Epithelial cell of prostate (primary cell): ENCODE measurements at places on chromosomes 1 and 21.

DNA sequence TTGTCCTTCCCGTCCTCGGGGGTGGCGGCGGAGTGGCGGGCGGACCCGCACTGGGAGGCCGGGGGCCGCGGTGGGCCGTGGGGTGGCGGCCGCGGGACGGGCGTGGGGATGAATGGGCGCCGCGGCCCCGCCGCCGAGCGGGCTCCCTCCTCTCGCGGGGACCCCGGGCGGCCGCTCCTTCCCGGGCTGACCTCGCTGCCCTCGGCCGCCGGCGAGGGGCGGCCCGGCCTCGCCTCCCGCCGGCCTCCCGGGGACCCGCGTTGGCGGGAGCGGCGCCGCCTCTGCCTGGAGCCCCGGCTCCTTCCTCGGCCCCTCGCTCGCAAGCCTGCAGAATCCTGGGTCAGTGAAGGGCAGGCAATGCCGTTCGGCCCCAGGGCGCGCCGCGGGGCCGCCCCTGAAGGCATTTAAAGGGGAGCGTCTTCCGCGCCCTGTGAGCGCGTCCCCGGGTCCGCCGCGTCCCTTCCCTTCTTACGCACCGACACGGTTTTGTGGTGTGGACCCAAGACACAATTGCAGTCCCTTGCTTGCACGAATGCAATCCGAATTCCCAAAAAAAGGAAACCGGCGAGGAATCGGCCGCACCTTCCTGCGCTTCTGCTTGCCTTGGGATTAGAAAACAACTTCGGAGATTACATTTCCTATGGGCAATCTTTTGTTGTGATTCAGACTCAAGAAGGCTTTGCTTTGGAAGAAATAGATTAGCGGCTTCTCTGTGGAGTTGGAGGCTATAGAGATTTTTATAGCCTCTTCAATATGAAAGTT is 776 bp downstream of the ITSN1 start:
- DNase-seq: no peak

DNA sequence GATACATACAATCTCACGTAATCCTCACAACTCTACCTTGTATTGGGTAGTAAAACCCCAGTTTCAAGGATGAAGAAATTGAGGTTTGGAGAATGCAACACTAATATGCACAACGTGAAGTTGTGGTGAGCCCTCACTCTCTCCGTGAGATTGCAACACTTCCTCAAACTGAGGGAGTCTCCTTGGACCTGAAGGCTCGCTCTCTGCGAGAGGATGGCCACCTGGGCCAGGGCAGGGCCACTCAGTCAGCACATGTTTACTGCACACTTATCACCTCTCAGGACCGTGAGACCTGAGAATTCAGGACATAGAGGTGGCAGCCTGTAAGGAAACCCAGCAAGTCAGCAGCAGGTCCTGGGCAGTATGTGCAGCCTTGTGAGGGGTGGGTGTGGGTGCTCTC is 8.7 kb downstream of the SH3BP5L start:
- DNase-seq: no peak

DNA sequence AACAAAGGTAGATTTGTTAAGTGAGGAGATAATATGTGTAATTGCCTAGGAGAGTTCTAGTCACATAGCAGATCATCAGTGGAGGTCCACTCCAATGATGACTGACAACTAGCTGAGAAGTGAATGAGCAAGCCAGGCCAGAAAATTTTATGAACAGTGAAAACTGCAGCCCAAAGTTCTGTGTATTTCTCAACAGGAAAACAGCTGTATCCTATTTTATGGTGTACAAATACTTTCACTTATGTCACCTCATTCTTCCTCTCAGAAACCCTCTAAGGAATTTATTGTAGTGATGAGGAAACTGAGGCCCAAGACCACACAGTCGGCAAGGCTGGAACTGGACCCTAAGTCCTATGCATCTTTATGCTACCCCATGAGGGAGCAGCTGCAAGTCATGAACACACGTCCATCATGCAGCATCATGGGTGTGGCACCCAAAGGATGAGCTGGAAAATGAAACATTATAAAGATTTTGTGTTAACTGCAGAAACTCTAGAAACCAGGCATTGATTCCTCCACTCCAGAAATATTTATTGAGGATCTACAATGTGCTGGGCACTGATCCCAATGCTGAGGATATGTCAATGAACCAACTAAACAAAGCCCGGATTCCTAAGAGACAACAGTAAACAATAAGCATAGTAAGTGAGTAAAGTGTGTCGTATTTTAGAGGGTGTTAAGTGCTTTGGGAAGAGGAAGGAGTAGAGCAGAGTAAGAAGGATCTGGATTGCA is 99.5 kb upstream of the DUSP10 start:
- DNase-seq: no peak

DNA sequence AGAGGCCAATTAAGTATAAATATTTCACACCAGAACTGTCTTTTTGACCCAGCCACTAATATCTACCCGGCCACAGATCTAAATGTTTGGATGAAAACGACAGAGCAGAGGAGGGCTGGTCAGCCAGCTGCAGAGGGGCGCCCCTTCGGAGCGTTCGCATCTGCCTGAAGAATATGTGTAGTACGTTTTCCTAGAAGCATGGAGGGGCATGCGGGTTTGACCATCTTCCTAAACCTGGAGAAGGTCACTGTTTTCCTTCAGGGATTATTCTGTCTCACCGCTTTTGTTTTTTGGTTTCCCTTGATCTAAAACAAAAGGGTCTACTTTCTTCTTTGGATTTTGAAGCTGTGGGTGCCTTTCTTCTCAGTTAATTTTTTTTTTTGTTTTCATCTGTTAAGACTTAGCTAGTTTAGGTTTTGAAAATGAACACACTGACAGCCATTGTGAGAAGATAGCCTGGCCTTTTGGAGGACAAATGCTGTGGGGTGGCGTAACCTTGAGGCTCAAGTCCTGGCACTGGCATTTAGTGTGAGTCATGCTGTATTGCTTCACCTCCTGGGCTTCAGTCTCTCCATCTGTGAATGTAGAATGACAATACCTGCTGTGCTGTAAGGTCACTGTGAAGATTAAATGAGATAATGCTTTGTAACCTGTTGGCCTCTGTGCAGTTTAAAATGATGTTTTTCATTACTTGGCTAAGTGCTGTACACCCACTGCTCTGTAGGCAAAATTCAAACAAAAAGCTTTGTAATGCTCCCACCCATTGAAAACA is 74.1 kb upstream of the IRF2BP2 start:
- DNase-seq: no peak

DNA sequence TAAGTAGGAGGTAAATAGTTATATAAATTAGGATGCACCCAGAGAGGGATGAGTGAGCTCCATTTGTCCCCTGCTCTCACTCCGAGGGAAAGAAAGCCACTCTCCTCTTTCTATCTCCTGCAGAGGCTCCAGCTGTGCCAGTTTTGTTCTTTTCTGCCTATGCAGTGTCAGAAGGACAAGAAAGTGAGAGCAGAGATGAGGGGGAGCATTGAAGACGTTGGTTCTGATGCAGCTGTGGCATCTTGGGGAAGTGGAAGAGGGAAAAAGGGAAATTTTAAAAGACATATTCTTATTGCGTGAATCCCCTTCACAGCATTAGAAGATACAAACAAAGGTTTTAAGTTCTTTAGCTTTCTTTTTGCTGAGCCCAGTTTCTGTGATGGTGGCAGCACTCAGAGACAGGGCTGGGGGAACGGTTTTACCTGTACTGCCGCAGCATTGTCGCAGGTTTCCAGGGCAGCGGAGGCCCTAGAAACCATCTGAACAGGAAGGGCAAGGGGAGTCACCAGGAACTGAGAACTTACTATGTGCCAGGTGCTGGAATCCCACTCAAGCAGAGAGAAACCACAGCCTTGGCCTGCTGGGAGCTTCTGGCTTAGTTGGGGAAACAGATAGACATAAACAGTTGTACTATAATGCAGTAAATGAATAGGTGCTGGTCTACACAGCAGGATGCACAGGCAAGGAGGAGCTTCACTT is 44.9 kb upstream of the USP24 start:
- no peak for DNase-seq

DNA sequence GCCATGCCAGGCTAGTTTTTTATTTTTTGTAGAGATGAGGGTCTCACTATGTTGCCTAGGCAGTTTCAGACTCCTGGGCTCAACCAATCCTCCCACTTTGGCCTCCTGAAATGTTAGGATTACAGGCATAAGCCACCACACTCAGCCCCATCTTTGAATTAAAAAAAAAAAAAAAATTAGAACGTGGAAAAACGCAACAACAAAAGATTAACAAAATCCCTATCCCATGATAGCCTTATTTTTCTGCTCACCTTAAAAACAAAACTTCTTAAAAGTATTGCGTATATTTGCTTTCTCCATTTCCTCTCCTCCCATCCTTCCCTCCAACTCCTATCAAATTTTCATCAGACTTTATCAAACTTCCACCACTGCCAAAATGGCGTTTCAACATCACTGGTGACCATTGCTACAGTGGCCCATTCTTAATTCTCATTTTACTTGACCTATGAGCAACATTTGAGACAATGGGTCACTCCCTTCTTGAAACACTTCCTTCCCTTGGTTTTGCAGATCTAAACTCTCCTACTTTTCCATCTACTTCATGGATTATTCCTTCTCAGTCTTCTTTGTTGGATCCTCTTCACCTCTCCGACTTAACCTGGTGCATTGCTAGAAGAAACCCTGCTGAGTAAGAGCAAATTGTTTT is 579 bp upstream of the ZNF684 start:
- no peak for DNase-seq

- peak; percentile 43 for DNase-seq
Observed at GRCh38 chr1:10599194-10599861, 124.6 kb downstream of the PEX14 start.

GRCh38 chr1:183674886-183675285 is 21.8 kb upstream of the APOBEC4 start:
- DNase-seq: no peak

- no peak for DNase-seq
Observed at GRCh38 chr1:3054474-3054873, 14.5 kb upstream of the PRDM16 start.

GRCh38 chr1:20821466-20821865 is 34.4 kb upstream of the HP1BP3 start:
- DNase-seq: no peak

DNA sequence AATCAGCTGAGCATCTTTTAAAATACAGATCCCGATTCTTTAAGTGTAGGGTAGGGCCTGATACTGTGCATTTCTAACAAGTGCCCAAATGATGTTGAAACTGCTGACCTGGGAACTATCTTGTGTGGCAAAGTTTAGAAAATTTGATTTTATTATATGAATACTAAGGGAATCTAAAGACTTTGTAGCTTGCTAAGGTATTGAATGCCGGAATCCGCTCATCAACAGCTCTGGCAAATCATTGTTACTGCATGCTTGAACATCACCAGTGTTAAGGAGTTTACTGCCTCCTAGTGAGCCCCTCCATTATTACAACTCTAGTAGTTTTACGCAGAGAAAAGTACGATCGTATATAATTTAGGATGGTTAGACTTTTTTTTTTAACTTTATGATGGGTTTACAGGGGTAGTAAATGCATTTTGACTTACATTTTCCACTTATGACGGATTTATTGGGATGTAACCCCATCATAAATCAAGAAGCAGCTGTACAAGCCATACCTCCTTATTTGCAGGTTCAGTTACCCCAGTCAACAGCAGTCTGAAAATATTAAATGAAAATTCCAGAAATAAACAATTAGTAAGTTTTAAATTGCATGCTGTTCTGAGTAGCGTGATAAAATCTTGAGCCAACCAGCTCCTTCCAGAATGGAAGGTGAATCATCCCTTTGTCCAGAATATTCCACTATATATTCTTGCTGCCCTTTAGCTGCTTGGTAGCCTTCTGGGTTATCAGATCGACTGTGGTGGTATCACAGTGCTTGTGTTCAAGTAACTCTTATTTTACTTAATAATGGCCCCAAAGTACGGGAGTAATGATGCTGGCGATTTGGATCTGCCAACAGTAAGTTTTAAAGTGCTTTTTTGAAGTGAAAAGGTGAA is 892 bp downstream of the TYW3 start:
- DNase-seq: peak; percentile 27

DNA sequence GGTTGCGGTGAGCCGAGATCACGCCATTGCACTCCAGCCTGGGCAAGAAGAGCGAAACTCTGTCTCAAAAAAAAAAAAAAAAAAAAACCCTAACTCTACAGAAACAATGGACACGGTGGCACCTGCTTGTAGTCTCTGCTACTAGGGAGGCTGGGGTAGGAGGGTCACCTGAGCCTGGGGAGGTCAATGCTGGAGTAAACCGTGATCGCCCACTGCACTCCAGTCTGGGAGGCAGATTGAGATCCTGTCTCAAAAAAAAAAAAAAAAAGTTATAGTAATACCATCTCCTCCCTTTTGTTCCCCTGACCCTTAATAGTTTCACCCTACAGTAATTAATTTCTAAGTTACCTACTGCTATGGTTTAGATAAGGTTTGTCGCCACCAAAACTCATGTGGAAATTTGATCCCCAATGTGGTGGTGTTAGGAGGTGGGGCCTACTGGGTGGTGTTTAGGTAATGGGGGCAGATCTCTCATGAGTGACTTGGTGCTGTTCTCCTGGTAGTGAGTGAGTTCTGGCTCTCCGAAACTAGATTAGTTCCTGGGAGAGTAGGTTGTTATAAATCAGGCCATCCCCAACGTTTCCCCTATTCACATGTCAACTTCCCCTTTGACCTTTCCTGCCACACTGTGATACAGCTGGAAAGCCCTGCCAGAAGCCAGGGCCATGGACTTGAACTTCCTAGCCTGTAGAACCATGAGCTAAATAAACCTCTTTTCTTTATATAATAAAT is 9.8 kb downstream of the FBXO42 start:
- DNase-seq: no peak

- DNase-seq: no peak
Observed at GRCh38 chr1:116405241-116406135, 32.4 kb downstream of the ATP1A1 start.

- DNase-seq: no peak
Observed at GRCh38 chr21:29749957-29750356, 189.8 kb downstream of the GRIK1 start.
